ENCODE measurements at places on chromosomes 11 and 22.
A peak's percentile ranks its signal among the peaks of the same experiment; 100 is the strongest.

GRCh38 chr11:130165601-130166456 is 6.2 kb downstream of the ST14 start:
- DNase-seq: no peak

DNA sequence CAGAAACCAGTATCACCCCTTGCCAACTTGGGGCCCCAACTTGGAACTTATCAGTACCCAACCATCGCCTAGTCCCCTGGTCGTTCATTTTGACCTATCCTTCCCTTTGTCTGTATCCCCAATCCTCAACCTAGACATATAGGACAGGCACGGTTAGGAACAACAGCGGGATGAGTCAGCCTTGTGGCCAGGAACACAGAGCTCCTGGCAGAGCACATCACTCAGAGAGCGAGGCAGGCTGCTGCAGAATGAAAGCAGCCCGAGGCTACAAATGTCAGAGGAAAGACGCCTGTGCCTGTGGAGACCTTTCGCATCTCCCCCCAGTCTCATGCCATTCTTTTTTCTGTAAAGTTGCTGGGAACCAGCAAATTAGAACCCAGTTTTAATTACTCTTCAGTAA is 14.6 kb downstream of the DKK3 start:
- DNase-seq: no peak

- no peak for DNase-seq
Measured at GRCh38 chr22:17477391-17477833, 85.9 kb upstream of the SLC25A18 start.

GRCh38 chr11:128522943-128523518 is 64.3 kb downstream of the ETS1 start:
- DNase-seq: peak; percentile 80

DNA sequence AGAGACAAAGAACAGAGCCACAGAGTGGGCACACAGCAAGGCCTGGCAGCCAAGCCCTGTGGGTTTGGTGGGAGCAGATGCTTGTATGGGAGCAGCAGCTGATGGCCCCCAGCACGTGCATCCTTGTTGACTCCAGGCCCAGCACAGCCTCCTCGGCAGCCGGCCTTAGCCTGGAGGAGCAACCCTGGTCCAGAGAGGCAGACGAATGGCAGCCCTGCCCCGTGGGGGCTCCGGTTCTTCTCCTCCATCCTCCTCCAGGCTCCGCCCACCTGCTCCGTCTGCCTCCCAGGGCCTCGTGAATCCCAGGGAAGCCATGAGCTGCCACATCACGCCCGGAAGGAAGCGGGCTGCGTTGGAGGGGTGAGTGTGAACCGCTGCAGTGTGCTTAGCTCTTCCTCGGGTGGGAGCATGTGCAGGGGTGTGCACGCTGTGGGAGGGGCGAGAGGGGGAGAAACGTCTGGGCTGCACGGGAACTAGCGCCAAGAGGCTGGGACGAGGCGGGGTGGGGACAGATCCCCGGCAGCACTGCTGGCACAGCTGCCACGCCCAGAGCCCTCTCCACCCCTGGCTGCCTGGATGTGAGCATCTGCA is 36.3 kb upstream of the JAM3 start:
- DNase-seq: no peak

DNA sequence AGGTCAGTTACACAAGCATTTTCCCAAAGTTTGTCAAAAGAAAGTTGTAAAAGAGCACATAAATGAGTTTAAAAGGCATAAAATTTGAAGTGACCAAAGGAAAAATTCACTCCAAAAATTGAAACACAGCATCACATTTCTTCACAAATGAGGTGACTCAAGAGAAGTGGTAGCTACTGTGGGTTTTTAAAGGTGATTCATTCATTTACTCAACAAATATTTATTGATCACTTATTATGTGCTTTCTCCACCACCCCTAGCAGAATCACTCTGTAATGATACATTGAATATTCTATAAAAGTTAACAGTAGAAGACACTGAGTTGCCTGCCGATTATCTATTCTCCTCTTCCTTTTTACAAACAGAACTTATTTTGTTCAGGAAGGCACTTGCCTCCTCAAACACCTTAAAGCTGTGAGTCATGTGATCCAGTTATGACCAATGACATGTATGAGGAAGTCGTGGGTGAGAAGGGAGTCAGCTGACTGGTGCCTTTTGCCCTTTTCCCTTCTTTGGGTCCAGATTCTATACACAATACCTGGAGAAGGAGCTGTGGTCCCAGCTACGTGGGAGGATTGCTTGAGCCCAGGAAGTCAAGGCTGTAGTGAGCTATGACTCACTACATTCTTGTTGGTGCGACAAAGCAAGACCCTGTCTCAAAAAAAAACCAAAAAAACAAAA is 67.7 kb upstream of the CLNS1A start:
- DNase-seq: no peak
